NCI-H1930 (cell line): ENCODE measurements at places on chromosomes 1 and 21.

- no peak for DNase-seq
These were observed 6.5 kb downstream of the RNF11 start for GRCh38 chr1:51242546-51242945.

- no peak for DNase-seq
These were observed 18.9 kb downstream of the PRRX1 start for GRCh38 chr1:170682809-170683208.

DNA sequence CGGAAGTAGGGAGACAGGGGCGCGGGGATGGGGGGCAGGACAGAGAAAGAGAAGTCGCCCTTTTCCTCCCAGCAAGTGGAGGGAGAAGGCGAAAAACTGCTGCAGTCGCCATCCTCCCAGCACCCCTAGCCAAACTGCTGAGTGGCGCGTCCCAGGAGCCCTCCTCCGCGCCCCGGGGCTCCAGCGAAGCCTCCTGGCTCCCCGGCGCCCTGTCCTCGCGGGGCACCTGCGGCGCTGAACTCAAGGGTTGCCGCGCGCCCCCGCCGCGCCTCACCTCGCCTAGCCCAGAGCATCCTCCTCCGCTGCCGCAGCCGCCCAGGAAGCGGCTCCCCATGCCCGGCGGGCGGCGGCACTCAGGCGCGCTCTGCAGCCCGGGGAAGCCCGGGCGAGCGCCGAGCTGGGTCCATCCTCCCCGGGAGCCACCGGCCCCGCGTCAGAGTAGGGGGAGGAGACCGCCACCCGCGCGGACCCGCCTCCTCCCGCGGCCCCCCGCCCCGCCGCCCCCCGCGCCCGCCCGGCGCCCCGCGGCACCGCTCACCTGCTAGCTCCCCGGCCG is at the start of gene DAB1:
Gene DAB1 (minus strand): TSS at position 405 of the 556 bp plus-strand sequence. CDS start 133,030 bp downstream, outside the sequence.
- peak; percentile 5 for DNase-seq

DNA sequence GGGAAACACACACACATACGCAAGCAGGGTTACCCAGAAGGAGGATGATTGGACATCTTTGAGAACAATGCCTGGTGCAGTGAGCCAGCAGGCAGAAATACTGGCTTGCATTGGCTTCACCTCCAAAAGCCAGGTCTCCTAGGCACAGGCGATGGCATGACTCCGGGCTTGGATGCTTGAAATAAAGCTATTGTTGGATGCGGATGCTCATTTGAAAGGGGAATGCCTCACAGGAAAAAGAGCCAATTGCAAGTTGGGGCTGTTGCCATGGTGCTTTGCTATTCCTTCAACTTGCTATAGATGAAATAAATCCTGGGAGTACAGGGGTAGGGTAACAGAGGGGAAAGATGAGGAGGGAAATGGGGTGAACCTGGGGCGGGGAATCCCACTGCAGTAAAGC is 180.7 kb upstream of the SGIP1 start:
- DNase-seq, result no peak

DNA sequence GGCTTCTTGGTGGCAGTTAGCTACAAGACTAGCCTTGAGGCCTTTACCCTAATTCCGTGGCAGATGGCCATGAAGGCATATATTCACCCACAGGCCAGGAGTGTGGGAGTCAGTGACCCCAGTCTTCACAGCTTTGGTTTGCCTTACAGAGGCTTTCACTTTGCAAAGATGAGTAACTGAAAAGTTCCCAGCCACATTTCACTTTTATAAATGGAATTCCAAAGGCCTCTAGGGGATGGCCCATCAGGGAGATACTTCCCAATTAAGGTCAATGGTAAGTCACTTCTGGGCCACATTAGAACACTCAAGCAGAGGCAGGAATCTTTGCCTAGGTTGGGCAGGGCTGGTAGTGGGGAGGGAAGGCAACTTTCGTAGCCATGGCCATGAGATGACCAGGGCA is 13.1 kb upstream of the HEYL start:
- DNase-seq, result no peak

- no peak for DNase-seq
These were observed 2.8 kb downstream of the DOP1B start for GRCh38 chr21:36159356-36159921.

DNA sequence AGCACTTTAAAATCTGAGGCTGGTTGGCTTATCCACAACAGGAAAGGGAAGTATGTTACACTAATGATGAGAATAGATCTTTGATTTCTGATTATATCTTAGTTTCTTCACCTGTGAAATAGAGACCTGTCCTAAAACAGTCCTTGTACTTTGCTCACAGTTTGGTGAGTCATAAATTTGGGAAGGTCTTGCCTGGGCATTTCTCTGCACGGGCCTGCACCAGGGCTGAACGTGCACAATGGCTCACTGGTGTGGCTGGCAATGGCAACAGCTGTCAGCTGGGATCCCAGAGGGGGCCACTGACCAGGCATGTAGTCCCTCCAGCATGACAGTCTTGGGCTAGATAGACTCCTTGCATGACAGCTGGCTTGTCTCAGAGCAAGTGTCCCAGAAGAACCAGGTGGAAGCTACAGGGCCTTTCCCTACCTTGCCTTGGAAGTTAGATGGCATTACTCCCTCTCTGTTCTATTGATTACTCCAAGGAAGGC is 367.4 kb downstream of the DISC1 start:
- no peak for DNase-seq

DNA sequence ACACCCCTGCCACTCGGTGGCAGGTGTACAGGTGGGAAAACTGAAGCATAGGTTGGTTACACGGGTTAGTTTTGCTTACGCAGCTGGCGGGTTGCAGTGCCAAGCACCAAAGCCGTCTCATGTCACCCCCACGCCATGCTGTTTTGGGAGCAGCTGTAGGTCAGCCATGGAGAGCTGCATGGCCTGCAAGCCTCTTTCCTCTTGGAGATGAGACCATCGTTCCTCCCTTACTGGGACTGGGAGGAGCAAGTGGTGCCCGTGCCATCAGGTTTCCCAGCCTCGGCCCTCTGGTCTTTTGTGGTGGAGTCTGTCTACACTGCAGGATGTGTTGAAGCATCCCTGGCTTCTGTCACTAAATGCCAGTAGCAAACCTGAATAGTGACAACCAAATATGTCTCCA is 46.9 kb downstream of the AJAP1 start:
- no peak for DNase-seq

GRCh38 chr1:247557926-247558674 is 9.2 kb downstream of the GCSAML start:
- no peak for DNase-seq

DNA sequence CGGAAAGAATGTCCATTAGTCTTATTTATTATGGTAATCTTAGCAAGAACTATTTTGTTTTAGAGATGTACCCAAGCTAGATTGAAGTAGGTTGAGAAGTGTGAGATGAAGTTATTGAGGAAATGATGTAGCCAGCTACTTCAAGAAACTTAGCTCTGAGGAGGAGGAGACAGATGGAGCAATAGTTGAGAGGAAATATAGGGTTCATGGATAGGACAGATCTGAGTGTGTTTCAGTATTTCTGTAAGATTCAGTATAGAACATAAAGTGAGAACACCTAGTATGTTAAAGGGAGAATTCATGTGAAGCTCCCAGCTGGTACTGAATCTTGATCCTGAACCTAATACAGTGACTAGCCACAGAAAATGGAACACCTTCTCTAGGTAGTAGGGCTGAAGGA is 28.9 kb downstream of the TSNAX start:
- DNase-seq, result no peak

- no peak for DNase-seq
These were observed 7.4 kb downstream of the GJA4 start for GRCh38 chr1:34800214-34800613.

GRCh38 chr21:29800056-29800455 is 139.7 kb downstream of the GRIK1 start:
- no peak for DNase-seq

GRCh38 chr1:16442941-16443340 is 2.4 kb downstream of the NECAP2 start:
- no peak for DNase-seq

DNA sequence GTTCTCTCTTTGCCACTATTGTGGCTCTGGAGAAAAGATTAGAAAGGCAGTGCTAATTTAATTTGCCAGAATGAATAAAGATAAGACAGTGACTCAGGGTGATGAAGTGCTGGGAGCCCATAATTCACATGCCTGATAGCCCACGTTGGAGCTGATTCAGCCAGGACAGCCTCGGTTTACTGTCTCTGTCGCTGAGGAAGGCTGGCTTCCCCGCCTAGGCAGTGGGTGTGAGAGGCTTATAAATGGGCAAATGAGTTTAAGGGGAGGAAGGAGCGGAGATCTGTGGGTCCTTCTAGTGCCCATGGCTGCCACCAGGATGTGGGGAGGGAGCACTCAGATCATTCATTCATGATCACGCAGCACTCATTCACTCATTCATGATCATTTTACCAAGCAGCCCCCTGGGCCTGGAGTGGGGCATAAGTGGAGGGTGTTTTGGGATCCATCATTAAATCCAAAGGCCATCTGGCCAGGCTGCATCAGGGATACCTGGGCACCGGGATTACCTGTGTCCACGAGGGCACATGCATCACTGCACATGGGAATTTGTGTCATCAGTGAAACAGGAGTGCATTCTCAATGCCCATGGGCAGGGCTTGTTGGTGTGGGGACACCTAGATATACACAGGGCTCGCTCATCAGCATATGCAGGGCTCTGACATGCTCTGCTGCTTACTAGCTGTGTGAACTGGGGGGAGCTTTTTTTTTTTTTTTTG is 315.4 kb downstream of the MATN1 start:
- DNase-seq, result no peak

- DNase-seq, result no peak
These were observed 143.2 kb downstream of the PTPRU start for GRCh38 chr1:29379443-29380073.

- no peak for DNase-seq
These were observed 16.7 kb downstream of the LPAR3 start for GRCh38 chr1:84876353-84876752.

DNA sequence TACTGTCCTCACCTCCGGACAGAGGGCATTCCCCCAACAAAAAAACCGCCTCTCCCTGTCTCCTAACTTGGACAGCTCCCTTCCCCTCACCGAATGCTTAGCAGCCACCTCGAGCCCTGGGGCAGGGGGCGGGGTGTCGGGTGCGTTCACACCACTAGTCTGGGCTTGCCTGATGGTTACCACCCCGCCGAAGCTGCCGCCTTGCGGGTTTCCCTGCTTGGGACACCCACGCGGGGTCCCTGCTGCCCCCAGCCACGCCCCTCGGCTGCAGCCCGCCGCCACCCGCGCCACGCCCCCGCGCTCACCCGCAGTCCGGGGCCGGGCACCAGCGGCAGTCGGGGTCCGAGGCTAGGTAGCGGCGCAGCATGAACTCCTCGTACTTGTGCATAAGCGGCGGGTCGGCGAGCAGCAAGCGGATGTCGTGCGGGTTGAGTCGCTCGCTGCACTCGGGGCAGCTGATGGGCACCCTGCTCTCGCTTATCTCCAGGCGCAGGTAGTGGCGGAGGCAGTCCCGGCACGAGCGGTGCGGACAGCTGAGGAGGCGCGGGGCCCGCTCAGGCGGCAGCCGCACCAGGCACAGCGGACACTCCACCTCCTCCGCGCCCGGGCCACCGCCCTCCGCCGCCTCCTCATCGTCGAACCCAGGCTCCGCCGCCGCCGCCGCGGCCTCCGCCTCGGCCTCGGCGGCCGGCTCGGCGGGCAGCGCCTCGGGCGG is 706 bp downstream of the RNF19B start:
- DNase-seq, result no peak

GRCh38 chr1:209042413-209042812 is 541.1 kb upstream of the CAMK1G start:
- no peak for DNase-seq

GRCh38 chr1:30328401-30329262 is 394.8 kb downstream of the MATN1 start:
- DNase-seq, result no peak

DNA sequence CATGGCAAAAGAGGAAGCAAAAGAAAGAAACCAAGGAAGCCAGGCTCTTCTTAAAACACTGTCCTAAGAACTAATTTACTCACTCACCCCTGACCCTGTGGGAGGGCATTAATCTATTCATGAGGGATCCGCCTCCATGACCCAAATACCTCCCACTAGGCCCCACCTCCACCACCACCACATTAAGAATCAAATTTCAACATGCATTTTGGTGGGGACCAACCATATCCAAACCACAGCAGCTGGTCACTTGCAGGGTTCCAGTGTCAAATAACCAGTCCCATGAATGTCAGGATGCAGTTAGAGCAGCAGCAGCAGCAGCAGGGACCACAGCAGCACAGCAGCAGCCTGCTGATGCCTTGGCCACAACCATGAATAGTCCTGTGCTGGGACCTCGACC is 83.8 kb downstream of the ZC3H11B start:
- DNase-seq, result no peak

DNA sequence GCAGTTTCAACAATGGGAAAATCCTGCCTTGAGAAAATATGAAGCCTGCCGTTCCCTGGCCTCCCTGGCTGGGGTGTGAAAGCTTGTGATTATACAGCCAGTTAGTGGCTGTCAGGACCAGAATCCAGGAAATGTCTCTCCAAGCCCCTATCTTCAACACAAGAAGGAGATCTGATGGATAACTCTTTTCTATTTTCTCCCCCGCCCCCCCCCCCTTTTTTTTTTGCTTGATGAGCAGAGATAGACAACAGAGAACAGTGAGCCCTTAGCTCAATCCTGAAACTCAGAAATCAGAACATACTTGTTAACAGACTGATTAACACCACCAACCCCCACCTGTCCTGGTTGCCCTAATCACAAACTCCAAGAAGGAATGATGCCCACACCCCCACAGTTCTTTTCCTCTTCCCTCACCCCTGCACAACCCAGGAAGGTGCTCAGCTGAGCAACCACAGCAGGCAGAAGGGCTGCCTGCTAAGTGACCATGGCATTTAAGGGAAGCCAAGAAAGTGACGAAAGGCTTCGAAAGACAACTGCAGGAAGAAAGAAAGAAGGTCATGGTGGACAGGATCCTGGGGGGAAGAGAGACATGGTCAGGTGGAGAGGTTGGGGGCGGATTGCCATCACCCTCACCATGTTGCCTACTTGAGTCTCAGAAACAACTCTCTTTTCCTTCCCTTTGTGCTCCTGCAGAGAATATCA is 12.3 kb upstream of the DENND2D start:
- no peak for DNase-seq

- no peak for DNase-seq
These were observed 206.2 kb upstream of the C1orf87 start for GRCh38 chr1:60279798-60280197.

DNA sequence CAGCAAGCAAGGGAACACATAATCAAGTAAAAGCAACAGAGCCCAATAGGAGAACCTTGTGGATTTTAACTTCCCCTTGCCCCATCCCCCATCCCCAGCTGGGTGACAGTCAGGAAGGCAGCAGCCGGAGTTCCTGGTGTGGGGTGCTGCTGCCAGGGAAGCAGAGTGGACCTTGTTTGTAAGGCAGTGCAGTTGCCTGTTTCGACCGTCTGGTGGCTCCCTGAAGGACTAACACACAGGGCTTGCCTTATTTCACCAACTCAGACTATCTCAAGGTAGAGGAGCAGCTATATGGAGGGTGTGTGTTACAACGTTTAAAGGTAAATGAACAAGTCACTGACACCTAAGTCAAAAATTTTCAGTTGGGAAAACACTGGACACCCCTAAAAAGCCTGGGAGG is 6.6 kb downstream of the KRTAP10-8 start:
- DNase-seq, result no peak

GRCh38 chr1:33312413-33312749 is 8.5 kb downstream of the A3GALT2 start:
- no peak for DNase-seq
